Neural progenitor cell (in vitro differentiated cells): ENCODE measurements at places on chromosomes 6 and 20. TPM values are rescaled to one million over a fixed set of nuclear protein-coding genes. Genes with fewer than 3 reads are reported as not detected.

SLC26A8 gene
- 0.13 and 0.25 TPM in 2 replicates for total RNA-seq

DNA sequence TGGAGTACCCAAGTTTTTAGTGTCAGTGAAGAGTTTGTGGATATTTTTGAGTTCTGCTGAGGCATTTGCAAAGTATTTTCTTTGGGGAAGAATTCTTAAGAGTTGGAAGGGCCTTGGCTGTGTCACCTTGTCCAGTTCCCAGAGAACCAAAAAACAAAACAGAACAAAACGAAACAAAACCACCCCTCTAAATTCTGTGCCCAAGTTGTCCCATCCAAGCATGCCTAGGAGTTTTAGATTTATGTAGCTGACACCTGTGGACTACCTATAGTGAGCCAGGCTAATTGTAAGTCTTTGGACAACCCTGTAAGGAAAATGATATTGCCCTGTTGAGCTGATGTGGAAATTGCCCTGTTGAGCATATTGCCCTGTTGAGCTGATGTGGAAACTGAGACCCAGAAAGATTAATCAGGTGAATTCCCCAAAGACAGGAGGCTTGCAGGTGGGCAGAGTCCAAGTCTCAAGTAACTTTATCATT is 1.0 kb upstream of the ECI2 start:
- DNase-seq: no peak

DNA sequence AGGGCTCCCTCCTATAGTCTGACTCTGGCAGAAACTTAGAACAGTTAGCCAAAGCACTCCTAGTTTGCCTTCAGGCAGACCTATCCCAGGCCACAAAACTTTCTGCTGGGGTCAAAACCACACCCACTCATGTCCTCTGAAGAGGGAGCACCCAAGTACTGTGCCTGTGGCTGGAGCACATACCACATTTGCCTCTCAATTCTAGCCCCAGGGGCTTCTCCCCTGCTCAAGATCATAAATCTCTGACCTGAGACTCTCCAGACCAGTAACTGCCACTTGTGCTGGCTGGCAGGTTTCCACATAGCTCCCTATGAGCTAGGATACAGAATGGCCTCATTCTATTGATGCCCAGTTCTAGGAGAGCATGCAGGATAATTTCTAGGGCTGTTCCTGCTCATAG is 781.0 kb downstream of the EYS start:
- DNase-seq: no peak

DNA sequence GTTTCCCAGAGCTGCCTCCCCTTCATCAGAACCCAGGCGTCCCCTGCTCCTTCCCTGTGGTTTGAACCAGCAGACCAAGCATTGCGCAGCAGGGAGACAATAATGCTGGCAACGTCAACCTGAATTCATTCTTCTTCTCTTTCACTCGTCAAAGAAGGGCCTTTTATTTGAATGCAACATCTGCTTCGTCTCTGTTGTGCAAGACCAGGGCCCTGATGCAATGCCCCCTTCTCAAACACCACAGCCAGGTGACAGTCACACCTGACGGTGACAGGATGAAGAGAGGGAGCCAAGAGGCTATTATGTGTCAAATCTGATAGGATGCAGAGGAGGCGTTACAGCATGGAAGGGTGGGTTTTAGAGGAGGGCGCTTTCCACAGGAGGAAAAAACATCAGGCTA is 8.0 kb downstream of the INSM1 start:
- DNase-seq: no peak

DNA sequence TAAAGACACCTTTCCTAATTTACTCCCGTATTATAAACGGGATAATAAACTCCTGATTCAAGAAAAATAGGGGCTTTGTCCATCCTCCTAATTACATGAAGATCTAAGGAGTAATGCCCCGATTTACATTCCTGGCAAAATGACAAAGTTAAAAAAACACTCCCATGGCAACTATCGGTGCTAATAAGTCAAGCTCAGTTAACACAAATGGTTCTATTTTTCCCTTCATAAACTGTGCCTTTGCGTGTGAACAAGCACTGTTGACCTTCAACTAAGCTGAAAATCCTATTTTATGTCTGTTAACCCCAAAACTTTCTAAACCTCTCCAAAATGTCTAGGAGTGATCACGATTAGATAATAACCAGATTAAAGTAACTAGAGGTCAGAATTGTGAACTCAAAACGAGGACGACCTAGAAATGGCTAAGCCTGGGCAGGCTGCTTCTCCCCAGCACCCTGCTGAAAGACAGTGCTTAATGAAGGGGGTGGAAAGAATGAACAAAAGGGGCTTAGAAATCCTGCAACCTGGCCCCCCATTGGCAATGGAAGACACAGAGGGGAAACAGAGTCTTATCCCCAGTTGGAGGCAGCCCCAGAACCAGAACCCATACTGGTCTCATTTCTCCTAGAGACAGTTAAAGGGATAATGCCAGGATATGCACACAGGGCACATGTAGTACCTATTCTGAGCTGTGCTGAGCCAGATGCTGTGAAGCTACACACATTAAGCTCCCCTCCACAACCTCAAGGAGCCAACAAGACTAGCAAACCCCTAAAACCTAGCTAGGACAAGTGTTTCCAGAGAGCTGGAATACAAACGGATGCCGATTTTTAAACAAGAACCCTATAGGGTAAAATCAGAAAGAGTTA is 23.0 kb downstream of the SLC23A2 start:
- peak; percentile 16 for DNase-seq

EDN1 gene
- total RNA-seq: 0.93 and 2.9 TPM in 2 replicates

ADAM33 gene
- 7.0 and 18.9 TPM in 2 replicates for total RNA-seq

DNA sequence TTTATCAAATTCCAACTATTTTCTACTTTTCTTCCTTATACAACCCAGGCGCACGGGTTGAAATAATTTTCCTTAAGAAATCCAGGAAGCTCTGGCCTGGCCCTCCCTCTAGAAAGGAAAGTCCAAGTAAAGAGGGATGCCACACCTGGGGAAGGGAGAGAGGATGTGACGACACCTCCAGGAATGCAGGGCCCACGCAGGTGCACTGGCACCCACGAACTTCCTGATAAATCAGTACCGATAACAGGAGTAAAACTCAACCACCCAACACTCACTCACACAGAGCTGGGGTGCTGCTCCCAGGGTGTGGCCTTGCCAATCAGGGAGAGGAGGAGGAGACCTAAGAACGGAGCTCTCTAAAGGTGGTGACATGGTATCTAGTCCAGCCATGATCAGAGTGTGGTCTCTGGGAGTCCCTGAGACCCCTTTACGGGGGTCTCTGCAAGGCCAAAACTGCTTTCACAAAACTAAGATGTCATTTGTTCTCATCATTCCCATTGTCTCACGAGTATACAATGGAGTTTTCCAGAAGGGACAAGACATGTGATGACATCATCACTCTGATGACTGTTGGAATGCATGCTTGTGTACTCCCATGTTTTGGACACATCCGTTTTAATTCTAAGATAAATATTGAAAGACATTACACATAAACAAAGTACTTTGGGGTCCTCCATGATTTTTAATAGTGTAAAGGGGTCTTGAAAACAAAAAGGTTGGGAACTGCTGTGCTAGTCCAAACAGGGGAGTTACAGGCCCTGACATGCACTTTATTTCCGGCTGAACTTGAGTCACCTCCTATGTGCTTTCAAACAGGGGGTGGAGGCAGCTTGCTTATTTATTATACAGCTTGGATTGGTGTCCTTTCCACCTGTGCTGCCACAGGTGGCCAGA is 2.2 kb upstream of the PARD6B start:
- DNase-seq: no peak

VSTM2L gene
- total RNA-seq: 2.9 and 13.8 TPM in 2 replicates

GRCh38 chr20:48574383-48574782 is 253.4 kb downstream of the PREX1 start:
- DNase-seq: peak; percentile 53

GRCh38 chr6:7053125-7053774 is 54.5 kb upstream of the RREB1 start:
- peak; percentile 15 for DNase-seq

DNA sequence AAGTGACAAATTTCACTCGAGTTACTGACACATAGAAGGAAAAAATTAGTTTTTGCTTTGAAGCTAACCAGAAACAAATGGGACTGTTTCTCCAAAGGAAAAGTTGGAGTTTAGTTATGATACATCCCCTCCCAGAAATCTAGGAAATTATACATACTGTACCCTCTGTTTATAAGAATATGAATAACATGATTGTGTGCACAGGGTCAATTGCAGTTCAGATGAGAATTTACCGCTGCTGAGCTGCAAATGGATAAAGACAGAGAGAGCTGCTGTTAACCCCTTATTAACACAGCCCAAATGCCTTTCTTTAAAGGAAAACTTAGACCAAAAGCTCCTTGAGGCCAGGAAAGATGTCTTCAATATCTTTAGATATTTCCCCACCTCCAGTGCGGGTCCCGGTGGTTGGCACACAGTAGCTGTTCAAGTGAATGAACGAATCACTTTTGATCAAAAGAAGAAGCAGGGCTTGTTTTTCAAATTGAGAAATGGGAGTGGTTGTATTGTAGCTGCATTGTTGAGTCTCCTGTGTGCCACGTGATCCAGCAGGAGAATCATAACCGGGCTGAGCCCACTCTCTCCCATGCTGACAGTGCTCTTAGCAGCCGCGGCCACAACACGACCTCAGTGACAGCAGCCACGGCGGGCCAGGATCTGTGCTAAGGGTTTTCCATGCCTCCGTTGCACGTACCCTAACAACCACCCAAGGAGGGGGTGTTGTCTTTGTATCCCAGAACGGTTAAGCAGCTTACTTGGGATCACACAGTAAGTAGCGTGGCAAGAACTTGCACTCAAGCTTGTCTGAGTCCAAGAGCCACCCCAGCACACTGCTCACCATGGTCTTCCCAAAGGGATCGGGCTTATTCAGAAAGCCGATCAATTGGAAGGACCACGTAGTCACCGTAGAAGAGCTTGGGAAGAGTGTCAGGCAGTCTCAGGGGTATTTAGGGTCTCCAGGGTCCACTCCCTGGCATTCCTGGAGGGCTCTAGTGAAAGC is 53.5 kb upstream of the BMP6 start:
- no peak for DNase-seq

DNA sequence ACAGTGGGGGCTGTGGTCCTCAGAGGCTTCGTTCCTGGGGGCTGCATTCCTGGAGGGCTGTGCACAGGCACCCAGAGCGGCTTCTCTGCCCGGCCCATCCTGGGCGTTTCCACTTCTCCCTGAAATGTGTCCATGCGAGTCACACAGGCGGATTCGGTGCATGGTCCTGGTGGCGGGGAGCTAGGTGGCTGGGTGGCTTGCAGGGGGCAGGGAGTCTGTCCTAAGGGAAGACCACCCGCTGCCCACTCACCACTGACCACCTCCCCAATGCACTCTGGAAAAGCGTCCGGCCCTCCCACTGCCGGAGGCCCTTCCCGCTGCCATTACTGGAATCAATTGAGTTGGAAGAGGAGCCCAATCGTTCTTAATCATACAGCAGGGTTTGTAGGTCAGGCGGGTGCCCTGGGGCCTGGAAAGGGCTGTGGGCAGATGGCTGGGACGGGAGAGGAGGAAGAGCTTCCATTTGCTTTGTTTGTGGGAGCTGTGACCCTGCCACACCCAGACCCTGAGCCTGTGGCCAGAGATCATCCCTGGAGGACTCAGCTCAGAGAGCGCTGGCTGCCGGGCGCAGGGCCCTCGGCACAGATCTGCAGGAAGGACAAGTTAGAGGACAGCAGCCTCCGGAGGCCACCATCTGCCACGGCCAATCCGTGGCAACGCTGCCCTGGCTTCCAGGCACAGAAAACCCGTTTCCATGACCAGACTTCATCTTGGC is 6.4 kb downstream of the CHRNA4 start:
- DNase-seq: no peak

GRCh38 chr20:15287329-15287728 is 949.9 kb upstream of the FLRT3 start:
- no peak for DNase-seq

GRCh38 chr20:61891916-61892649 is 173.6 kb downstream of the TAF4 start:
- DNase-seq: no peak

EYS gene
- 0.03 TPM in 1 of 2 replicates, not detected in the other for total RNA-seq

GRCh38 chr20:63658749-63659187 is 656 bp downstream of the RTEL1 start:
- DNase-seq: no peak

SGK2 gene
- total RNA-seq: 2.8 and 4.2 TPM in 2 replicates

- no peak for DNase-seq
Measured at GRCh38 chr6:149851461-149852110, 12.6 kb downstream of the LRP11 start.

DNA sequence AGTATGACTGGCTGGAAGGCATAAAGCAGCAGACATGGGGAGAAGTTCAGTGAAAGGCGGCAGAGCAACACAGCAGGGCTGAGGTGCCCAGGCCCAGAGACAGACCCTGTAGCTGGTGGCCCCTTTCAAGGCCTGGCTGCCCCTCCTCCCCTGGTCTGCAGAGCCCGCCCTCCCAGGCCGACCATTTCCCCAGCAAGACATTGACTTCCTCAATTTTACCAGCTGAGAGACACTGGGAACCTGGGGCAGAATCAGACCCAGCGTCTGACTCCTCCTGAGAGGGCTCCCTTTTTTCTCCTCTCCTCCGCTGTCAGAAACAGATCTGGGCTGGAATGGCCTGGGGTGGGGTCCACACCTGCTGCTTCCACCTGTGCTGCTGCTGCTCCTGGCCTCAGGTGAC is at the start of gene TREML4:
TREML4 (plus strand) TSS at position 254 of the 400 bp plus-strand sequence; CDS start at position 333, 79 bp downstream.
- DNase-seq: no peak

- DNase-seq: no peak
Measured at GRCh38 chr6:111069382-111070104, 17.8 kb upstream of the SLC16A10 start.

DNA sequence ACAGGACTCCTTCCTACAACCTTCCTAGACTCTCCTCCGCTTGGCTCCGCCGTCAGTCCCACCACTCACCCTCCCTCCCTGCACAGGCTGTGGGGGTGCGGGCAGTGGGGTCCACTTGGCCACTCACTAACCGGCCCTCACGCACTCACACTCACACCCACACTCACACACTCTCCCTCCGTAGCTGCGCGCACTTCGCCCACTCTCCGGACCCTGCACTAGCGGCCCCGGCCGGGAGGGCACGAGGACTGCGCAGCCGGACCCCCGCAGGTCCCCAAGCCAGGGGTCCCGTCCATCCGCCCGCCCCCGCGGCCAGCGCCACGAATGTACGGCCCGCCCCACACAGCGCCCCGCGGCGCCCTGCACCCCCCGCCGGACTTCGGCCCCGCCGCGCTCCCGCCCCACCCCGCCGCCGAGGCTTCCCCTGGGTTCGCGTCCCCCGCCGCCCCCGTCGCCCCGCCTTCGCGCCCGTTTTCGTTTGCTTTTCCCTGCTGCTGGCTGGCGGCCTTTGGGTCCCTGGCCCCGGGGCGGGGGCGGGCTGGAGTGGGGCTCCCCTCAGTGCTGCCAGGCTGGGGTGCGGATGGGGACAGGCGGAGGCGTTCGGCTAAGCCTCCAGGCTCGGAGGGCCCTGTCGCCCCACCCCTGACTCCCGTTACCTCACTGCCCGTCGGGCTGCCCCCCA is 23.0 kb upstream of the SLC22A7 start:
- DNase-seq: peak; percentile 49

GRCh38 chr6:45917439-45917838 is 98.2 kb downstream of the CLIC5 start:
- no peak for DNase-seq

DNA sequence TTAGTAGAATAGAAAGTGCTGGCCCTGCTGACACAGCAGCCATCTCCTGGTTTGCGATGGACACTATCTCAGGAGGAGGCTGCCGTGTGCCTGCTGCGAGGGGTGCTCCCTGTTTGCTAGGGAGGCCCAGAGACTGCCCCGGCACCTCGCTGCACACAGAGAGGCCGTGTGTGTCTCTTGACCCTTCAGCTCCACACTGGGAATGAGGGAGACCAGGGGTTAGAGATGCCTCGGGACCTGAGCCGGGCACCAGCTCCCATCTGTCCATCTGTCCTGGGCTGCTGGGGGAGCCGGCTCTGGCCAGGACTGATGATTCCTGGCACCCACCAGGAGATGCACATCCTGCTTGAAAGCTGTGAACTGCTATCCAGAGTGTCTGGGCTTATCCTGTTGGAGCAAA is 18.2 kb downstream of the PHACTR3 start:
- DNase-seq: no peak

- no peak for DNase-seq
Measured at GRCh38 chr6:100130630-100131029, 136.6 kb upstream of the MCHR2 start.
